NCI-H2171 (cell line): ENCODE measurements at places on chromosomes 5 and 9.
A peak's percentile ranks its signal among the peaks of the same experiment; 100 is the strongest.

DNA sequence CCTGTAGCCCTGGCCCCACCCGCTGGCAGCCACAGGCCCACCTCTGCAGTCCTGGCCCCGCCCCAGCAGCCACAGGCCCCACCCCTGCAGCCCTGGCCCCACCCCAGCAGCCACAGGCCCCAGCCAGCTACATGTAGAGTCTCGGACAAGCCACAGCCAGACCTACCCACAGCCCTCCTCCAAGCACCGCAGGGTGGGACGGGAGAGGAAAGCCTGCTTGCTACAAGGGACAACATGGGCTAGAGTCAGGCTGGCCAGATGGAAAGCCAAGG lies 49.5 kb upstream of the SARDH start:
- DNase-seq, result no peak

DNA sequence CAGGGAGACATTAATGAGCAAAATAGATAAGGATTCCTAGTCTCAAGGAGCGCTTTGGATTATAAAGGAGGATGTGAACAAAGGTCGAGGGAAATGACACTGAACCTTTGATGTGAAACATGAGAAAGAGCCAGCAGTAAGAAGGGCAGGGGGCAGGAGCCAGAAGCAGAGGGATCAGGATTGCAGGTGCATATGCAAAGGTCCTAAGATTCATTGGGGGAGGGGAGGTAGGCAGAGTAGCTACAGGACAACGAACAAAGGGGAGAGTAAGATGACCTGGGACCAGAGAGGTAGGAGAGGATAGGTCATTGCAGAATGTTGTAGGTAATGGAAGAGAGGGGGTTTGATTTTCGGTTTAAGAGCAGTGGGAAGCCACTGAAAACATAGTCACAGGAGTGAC lies 129.2 kb upstream of the TRPM3 start:
- no peak for DNase-seq

- DNase-seq, result no peak
These were observed 4.7 kb downstream of the BRD3 start for GRCh38 chr9:134063088-134063570.

- no peak for DNase-seq
These were observed 44.2 kb upstream of the RETREG1 start for GRCh38 chr5:16660982-16661381.

DNA sequence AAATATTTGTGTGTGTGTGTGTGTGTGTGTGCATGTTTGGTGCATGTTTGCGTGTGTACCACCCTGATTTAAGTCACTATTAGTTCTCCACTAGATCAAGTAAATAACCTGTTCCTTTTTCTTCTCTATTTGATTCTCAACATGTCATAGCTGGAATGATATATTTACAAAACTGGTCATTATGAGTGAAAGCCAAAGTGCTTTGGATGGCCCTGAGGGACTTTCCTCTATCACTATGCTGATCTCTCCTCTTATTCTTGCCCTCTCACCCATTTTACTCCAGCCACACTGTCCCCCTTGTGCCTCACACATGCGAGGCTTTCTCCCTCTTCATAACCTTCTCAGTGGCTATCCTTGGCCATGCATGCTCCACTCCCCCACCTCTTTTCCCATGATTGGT lies 144.6 kb upstream of the NMUR2 start:
- DNase-seq, result no peak

DNA sequence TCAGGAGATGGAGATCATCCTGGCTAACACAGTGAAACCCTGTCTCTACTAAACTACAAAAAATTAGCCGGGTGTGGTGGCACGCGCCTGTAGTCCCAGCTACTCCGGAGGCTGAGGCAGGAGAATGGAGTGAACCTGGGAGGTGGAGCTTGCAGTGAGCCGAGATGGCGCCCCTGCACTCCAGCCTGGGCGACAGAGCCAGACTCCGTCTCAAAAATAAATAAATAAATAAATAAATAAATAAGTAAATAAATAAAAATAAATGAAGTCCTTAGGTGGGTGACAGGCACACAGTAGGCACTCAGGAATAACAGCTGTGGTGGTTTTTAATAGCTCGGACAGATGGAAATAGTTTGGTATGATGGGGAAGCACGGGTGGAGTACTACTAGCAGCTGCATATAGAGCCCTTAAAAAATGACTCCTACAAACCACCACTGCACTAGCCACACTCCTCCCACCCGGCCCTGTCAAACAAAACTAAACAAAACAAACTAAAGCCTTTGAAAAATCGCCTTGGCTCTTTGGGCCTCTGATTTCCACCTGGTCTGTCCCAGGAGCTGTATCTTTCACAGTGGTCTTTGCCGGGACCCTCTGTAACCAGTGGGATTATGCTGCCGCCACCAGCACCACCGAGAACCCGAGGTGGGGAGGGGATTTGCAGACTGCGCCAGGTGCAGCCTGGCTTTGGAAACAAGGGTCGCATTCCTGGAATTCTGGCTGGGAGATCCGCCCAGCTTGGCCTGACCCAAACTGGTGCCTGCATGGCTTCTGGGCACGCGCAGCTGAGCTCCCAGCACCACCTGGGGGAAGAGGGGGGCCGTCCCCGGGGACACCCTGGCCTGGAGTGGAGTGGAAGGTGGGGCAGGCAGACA lies 5.1 kb upstream of the WDR5 start:
- no peak for DNase-seq

- DNase-seq, result no peak
These were observed 47.8 kb downstream of the PTTG1 start for GRCh38 chr5:160469156-160470144.

DNA sequence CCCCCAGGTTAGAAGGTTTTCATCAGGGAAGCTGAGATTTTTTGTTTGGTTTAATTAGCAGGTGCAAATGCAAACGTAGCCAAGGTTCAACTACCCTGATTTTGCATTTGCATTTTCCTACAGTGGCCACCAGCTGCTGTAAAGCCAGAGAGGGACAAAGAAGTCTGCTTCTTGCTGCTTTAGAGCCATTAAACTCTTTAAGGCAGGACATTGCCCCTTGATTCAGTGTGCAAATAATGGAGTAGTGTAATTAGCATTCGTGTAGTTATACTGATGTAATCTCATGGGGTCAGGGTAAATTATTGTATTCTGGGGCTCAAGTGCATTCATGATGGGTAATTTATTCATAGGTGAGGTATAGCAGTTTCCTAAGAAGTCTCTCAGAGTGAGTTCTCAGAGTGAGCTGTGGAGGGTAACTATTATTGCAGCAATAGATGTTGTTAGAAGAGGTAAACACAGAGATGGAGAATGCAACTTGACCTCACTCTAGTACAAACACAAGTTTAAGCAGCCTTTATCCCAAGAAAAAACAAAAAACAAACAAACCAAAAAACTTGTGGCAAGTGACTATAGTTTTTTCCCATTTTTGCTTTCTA lies 526.5 kb downstream of the KIF4B start:
- no peak for DNase-seq

DNA sequence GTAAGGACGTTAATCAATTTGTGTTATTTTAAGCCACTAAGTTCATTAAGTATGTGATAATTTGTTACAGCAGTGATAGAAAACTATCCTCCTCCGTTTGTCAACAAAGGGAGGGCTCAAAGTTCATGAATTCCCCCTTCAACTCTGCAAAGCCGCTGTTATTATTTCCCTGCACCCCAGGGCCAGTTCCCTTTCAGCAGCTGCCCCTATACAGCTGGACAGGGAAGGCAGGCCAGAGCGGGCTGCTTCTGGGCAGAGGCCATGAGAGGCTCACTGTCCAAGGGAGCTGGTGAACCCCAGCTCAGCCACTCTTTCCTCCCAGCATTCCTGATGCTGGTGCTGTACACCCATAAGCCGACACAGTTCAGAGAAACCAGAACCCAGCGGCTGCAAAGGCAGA lies 102.4 kb upstream of the GPR151 start:
- no peak for DNase-seq

DNA sequence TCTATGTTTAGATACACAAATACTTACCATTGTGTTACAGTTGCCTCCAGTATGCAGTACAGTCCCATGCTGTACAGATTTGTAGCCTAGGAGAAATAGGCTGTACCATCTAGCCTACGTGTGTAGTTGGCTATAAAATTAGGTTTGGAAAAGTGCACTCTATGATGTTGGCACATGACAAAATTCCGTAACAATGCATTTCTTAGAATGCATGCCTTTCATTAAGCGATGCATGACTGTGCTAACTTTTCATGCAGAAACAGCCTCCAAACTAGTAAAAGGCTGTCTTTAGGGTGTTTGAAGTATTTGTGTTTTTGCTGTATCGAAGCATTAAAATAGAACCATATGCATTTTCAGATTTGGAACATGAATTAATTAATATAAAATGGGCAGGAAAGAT lies 157.9 kb downstream of the RMI1 start:
- DNase-seq, result no peak

GRCh38 chr9:693201-694091 lies 148.1 kb upstream of the DMRT1 start:
- no peak for DNase-seq

- no peak for DNase-seq
These were observed 31.3 kb downstream of the DAPK1 start for GRCh38 chr9:87528969-87529368.

- DNase-seq, result no peak
These were observed 16.7 kb upstream of the NDFIP1 start for GRCh38 chr5:142091922-142092321.

- no peak for DNase-seq
These were observed 10.2 kb downstream of the STX17 start for GRCh38 chr9:99916650-99917049.

DNA sequence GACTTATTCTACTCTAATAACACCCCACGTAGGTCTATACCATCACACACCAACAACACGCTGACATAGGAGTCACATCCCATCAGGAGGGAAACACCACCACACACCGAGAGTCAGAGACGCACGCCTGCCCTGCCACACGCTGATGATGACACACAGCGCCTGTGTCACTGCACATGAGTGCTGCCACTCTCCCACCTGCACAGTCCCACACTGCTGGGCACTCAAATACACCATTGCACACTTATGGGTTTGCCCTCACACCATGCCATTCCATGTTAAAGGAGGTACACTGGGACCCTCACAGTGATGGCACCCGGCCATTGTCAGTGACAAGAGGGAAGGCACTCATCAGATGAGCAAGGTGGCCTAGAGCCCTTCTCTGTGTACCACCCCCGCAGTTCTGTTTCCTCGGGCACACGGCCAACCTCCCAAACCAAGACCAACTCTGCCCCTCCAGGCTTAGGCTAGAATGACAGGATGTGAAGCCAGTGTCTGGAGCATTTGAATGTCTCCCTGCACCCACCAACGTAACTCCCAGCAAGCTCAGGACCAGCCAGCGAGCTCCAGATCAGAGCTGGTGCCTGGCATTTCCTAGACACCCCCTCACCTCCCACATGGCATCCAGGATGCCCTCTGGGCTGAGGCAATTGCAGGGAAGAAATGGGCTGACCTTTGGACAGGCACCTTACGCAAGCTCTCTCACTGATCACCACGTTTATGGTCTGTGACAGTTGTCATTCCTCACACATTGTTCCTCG lies 3.6 kb upstream of the CPLX2 start:
- DNase-seq, result no peak

GRCh38 chr5:55481293-55481855 lies 53.4 kb downstream of the PLPP1 start:
- DNase-seq, result peak; percentile 85

GRCh38 chr5:107268241-107268640 lies 402.5 kb downstream of the EFNA5 start:
- DNase-seq, result no peak

GRCh38 chr5:43386960-43387362 lies 25.2 kb downstream of the CCL28 start:
- no peak for DNase-seq
